ENCODE measurements at places on chromosomes 1 and 21. TPM values are rescaled to one million over a fixed set of nuclear protein-coding genes. Genes with fewer than 3 reads are reported as not detected.

NCAM2 gene
- 8.8 TPM for total RNA-seq

SPRR2E gene
- not detected for total RNA-seq

SLAMF9 gene
- total RNA-seq, result not detected

KRTAP7-1 gene
- not detected for total RNA-seq

OR2G6 gene
- total RNA-seq, result not detected

DNA sequence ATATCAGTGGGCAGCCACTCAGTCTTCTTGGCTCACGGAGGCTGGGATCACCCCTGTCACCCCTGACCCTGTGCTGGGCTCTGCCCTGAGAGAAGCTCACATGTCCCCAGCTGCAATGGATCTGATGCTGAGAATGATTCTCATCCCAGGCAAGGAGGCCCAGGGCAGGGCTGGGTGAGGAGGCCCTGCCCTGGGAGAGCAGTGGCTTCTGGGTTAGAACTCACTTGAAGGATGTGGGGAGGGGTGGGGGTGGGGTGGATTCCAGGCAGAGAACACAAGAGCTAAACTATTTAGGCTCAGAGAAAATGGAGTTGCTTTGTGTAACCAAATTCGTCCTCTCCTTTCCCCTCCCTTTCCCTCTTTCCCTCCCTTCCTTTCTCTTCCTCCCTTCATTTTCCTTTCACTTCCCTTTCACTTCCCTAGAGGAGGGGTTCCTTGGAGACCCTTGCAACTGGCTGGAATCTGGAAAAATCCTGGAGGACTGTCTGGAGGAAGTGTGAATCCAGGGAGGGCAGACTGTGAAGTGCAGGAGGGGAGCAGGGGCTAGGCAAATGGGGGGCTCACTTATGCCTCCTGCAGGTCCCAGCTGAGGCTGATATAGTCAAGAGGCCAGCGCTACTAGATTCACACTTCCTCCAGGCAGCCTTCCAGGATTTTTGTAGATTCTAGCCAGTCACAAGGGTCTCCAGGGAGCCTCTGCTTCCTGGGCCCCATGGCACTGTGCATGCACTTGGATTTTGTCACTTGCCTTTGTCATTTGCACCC is 47.0 kb downstream of the IGSF21 start:
- H3K36me3 ChIP-seq, result no peaks in the 10 kb centered on the region
- no peak overlapping the region for H3K4me3 ChIP-seq
- no peak for DNase-seq
- H3K27ac ChIP-seq, result no peak overlapping the region
- H3K27me3 ChIP-seq, result peaks cover 23% of the 10 kb centered on the region

DNA sequence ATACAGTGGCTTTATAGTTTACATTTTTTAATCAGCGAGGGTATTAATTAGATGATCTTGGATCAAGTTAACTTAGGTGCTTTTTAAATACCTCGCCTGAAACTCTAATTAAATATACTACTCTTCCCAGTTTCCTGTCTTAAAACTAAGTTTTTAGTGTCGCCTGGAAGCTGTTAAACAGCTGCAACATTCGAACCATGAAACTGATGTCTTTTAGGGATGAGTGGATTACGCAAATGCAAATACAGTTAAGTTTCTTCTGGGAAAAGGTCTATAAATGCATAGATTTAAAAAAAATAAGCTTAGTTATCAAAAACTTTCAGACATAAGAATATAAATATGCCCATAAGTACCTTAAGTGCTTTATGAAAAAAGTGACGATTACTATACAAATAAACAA is 228.3 kb downstream of the PTPRC start:
- H3K27me3 ChIP-seq, result no peaks in the 10 kb centered on the region
- no peak for DNase-seq
- no peaks in the 10 kb centered on the region for H3K4me1 ChIP-seq
- H3K36me3 ChIP-seq, result no peaks in the 10 kb centered on the region

DNA sequence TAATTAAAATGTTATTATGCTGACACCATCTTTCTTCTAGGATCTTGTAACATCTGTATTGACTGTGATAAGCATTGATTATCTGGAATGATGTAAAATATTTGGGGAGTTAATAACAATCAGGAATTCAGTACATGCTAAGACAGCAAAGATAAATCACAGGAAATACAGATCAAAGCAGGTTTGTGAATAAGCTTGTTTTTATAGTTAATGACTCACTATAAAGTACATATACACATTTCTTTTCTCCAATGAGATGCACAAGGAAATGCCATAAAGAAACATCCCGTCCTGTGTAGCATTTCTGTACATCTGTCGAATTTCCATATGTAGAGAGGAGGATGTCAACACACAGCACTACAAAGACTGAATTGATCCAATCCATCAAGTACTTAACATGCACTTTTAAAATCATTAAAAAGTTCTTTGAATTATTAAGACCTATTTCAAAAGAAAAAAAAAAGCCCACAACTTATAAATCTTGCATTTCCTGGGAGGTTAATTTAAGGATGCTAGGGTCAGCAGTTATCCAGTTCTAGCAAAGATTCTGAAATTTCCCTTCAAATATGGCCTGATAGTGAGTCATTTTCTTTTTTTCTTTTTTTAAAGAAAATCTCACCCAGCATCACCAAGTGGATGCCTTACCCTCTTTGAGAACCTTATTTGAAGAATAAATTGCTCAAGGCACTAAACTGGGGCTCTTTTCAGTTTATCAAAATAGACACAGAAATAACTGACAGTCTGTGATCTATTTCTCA is 243.2 kb upstream of the NR5A2 start:
- no peak overlapping the region for H3K27ac ChIP-seq
- H3K4me3 ChIP-seq, result no peak overlapping the region
- no peaks in the 10 kb centered on the region for H3K4me1 ChIP-seq
- no peaks in the 10 kb centered on the region for H3K36me3 ChIP-seq

DNA sequence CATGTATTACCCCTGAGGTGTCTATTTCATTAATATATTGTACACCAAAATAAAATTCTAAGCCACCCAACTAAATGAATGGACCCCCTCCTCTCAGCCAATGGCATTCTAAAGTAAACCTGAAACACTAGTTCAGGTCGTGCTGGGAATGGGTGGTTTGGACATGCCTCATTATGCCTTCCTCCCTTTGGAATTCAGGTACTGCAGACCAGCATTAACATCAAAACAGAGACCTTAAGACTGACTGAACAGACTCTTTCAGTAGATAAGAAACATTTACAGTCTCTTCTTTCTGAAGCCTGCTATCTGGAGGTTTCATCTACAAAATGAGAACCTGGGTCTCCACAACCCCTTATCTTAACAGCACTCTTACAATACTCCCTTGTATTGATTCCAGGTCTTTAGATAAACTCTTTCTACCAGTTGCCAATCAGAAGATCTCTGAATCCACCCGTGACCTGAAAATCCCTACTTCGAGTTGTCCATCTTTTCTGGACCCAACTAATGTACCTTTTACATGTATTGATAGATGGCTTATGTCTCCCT is 93.6 kb downstream of the PKN2 start:
- no peaks in the 10 kb centered on the region for H3K4me1 ChIP-seq
- H3K36me3 ChIP-seq, result peaks cover 59% of the 10 kb centered on the region
- no peak overlapping the region for H3K4me3 ChIP-seq
- no peaks in the 10 kb centered on the region for H3K27me3 ChIP-seq
- DNase-seq, result no peak
- H3K27ac ChIP-seq, result no peak overlapping the region

DNA sequence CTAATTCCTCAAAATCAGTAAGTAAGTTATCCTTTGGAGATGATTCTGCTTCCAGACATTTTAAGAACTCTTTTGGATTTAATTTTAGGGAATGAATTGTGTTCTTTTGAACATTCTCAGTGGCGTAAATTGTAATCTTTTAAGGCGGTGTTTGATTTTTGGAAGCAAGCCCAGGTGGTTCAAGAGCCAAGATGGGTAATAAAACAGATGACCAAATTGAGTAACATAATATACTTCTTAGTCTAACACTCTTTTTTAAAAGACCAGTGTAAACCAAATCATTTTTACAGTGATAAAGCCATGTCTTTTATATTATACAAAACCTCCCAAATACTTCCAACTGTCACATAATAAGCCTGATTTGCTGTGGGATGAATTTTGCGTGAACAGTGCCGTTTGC is 133.8 kb downstream of the LRRC40 start:
- no peaks in the 10 kb centered on the region for H3K4me1 ChIP-seq
- no peaks in the 10 kb centered on the region for H3K36me3 ChIP-seq
- DNase-seq, result no peak
- H3K4me3 ChIP-seq, result no peak overlapping the region
- H3K27ac ChIP-seq, result no peak overlapping the region
- no peaks in the 10 kb centered on the region for H3K27me3 ChIP-seq

- H3K4me1 ChIP-seq, result peaks cover 11% of the 10 kb centered on the region
- peaks cover 30% of the 10 kb centered on the region for H3K36me3 ChIP-seq
- no peaks in the 10 kb centered on the region for H3K27me3 ChIP-seq
- H3K27ac ChIP-seq, result no peak overlapping the region
- H3K4me3 ChIP-seq, result no peak overlapping the region
- DNase-seq, result no peak
Observed at GRCh38 chr1:64828829-64829228, 84.0 kb downstream of the RAVER2 start.

DNA sequence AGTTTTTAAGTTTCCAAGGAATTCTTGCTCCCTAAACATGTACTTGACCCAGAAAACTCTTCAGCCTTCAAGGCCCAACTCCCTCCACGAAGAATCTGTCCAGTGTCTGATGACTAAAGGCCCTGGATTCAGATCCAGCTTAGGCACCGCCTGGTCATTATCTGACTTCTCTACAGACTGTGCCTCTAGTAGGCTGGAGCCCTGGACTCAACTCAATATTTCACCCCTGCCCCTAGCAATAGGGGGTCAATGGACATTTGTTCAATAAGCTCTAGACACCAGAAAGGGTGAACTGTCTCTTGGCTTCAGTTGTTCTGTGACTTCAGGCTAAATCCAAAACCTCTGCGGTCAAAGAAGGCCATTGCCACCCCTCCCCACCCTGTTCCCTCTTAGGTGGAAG is 34.5 kb downstream of the NUAK2 start:
- H3K27ac ChIP-seq, result peak overlapping the region; percentile 60
- H3K36me3 ChIP-seq, result no peaks in the 10 kb centered on the region
- H3K4me3 ChIP-seq, result no peak overlapping the region

GRCh38 chr1:112888630-112889029 is 67.4 kb downstream of the SLC16A1 start:
- no peak overlapping the region for H3K4me3 ChIP-seq
- no peaks in the 10 kb centered on the region for H3K36me3 ChIP-seq
- H3K27me3 ChIP-seq, result no peaks in the 10 kb centered on the region

DNA sequence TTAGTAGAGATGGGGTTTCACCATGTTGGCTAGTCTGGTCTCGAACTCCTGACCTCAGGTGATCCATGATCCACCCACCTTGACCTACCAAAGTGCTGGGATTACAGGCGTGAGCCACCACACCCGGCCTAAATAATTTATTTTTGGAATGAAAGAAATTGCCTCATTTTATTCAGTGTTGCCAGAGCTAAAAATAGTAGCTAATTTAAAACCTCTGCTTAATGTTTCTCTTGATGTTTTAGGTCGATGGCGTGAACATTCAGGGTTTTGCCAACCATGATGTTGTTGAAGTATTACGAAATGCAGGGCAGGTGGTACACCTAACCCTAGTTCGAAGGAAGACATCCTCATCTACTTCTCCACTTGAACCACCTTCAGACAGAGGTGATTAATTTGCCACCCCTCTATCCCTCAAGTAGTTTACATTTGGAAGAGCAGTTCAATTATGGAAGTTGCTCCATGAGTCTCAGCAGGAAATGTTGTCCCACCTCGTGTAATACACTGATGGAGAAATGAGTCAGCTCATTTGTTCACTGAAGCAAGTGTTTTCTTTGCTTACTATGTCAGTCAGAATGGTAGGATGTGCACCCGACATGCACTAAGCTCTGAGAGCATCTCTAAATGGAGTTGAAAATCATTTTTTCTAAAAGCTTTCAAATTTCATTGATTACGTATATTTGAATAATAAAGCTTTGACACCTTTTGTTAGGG is 54.9 kb downstream of the PATJ start:
- no peak overlapping the region for H3K27ac ChIP-seq
- H3K27me3 ChIP-seq, result no peaks in the 10 kb centered on the region
- no peak for DNase-seq

DNA sequence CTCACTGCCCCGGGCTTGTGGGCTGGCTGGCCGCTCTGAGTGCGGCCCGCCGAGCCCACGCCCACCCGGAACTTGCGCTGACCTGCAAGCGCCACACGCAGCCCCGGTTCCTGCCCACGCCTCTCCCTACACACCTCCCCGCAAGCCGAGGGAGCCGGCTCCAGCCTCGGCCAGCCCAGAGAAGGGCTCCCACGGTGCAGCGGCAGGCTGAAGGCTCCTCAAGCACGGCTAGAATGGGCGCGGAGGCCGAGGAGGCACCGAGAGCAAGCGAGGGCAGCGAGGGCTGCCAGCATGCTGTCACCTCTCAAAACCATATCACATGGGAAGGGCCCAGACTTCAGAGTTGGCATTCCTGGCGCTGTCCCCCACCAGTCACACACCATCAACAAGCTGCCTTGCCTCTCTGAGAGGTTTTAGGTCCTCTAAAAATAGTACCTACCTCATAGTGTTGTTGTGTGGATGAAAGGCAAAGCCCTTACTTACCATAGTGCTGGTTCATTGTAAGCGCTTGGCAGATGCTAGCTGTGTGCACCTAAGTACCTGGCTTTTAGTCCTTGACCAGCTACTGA is 13.4 kb downstream of the LDLRAD1 start:
- no peak overlapping the region for H3K27ac ChIP-seq
- no peaks in the 10 kb centered on the region for H3K36me3 ChIP-seq
- no peaks in the 10 kb centered on the region for H3K4me1 ChIP-seq
- H3K4me3 ChIP-seq, result no peak overlapping the region
- H3K27me3 ChIP-seq, result no peaks in the 10 kb centered on the region
- DNase-seq, result no peak

DNA sequence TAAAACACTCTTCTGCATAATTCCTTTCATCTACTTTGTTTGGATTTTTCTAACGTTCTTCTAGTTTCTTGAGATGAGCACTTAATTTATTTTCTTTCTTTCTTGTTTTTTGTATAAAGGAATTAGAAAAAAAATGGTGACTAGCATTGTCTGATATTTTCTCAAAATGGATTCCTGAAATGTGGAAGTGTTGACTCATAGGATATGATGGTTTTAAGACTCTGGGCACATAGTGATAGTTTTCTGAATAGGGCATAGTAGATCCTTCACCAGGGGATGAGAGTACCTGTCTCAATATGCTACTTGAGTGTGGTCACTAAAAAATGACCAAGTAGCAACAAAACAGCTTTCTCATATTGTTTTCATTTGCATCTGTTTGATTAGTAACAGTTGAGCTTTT is 100.9 kb downstream of the PEX14 start:
- no peaks in the 10 kb centered on the region for H3K27me3 ChIP-seq
- no peaks in the 10 kb centered on the region for H3K36me3 ChIP-seq
- H3K4me1 ChIP-seq, result no peaks in the 10 kb centered on the region

GRCh38 chr1:42037586-42037985 is 115.6 kb upstream of the GUCA2B start:
- no peaks in the 10 kb centered on the region for H3K36me3 ChIP-seq
- no peak overlapping the region for H3K4me3 ChIP-seq
- no peak for DNase-seq
- H3K27me3 ChIP-seq, result no peaks in the 10 kb centered on the region
- no peak overlapping the region for H3K27ac ChIP-seq

DNA sequence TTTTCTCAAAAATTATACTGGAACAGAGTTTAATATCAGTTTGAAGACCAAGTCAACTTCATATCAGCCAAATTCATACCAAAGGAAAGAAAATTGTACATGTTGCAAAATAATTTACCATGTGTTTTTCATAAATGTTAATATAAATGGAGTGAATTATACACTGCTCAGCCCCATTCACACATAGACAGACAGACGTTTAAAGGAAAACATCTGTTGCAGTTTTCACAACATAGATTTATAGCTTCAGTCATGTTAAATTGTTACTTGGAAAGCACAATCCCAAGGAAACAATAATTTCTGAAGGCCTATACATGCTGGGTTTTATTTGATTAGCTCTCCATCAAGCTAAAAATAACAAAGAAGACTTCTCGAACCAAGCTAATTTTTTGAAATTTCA is 27.8 kb upstream of the HYI start:
- H3K4me3 ChIP-seq, result no peak overlapping the region
- no peaks in the 10 kb centered on the region for H3K36me3 ChIP-seq
- no peaks in the 10 kb centered on the region for H3K4me1 ChIP-seq
- H3K27me3 ChIP-seq, result no peaks in the 10 kb centered on the region
- H3K27ac ChIP-seq, result no peak overlapping the region

Measured in lower lobe of right lung (tissue), 2 donors.